ENCODE measurements at places on chromosomes 16 and 17.
A peak's percentile ranks its signal among the peaks of the same experiment; 100 is the strongest.

DNA sequence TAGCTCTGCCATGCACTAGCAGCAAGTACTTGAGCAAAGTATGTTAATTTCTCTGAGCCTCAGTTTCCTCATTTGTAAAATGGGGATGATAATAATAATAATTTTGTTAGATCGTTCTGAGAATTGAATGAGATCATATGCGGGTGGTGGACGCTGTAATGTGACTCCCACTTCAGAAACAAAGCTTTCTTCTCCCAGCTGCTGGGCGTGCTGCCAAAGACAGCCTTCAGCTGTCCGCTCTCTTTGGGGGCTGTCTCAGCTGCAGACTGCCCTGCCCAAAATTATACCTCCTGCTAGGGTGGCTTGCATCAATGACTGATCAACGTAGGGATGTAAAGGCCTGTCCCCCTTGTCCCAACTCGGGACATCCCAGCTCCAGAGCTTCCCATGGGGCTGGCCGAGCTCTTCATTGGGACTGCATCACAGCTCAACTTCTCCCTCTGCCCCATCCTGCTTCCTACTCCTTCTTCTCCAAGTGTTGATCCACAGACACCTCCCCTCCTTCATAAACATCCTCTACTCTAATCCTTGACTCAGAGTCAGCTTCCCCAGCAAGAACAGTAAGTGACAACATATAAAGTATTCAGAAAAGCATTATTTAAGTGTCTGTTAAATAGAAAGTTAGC lies 30.7 kb upstream of the CDH5 start:
- no peak for DNase-seq

DNA sequence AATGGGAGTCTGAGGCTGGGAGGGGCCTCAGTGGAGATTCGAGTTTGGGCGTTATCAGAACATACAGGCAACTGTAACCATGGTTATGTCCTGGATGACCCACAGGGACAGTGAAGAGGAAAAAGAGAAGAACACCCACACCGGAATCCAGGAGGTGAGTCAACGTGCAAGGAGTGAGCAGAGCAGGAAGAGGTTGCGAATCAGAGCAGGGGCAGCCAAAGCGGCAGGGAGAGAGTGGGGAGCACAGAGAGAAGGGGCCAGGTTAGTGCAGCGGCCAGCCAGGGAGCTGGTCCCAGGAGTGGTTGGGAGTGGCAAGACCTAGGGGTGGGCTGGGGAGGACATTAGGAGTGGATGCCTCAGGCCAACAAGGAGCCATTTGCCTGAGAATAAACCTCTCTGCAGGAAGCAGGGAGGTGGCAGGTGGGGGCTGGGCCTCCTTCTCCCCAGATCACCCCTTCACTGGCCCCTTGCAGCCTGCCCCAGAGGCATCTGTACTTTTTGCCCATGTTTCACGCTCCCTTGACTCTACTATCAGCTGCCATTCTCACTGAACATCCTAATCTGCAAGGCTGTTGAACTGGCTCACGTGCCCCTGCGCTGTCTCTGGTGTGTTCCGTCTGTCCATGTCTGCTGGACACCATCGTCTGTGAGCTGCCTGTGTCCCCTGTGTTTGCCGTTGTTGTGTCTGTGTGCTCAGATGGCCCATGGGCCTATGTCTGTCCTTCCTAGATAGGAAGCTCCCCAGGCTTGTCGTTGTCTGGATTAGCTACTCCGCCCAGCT lies 5.1 kb downstream of the KRT13 start:
- DNase-seq = no peak

- DNase-seq = no peak
These were observed 4.0 kb downstream of the C1QBP start for GRCh38 chr17:5434984-5435383.

- no peak for DNase-seq
These were observed 4.2 kb upstream of the NTN3 start for GRCh38 chr16:2466667-2467527.

GRCh38 chr16:49593424-49594040 lies 219.9 kb downstream of the C16orf78 start:
- DNase-seq = no peak

- DNase-seq = no peak
These were observed 32.6 kb downstream of the MED13 start for GRCh38 chr17:62032480-62032879.

DNA sequence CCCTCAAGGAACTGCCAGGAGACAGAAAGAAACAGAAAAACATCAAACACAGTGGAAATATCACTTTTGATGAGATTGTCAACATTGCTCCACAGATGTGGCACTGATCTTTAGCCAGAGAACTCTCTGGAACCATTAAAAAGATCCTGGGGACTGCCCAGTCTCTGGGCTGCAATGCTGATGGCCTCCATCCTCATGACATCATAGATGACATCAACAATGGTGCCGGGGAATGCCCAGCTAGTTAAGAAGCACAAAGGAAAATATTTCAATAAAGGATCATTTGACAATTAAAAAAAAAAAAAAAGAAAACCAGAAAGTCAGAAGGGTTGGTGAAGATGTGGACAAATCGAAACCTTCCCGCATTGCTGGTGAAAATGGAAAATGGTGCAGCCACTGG lies 14.9 kb upstream of the CHMP6 start:
- DNase-seq = no peak

DNA sequence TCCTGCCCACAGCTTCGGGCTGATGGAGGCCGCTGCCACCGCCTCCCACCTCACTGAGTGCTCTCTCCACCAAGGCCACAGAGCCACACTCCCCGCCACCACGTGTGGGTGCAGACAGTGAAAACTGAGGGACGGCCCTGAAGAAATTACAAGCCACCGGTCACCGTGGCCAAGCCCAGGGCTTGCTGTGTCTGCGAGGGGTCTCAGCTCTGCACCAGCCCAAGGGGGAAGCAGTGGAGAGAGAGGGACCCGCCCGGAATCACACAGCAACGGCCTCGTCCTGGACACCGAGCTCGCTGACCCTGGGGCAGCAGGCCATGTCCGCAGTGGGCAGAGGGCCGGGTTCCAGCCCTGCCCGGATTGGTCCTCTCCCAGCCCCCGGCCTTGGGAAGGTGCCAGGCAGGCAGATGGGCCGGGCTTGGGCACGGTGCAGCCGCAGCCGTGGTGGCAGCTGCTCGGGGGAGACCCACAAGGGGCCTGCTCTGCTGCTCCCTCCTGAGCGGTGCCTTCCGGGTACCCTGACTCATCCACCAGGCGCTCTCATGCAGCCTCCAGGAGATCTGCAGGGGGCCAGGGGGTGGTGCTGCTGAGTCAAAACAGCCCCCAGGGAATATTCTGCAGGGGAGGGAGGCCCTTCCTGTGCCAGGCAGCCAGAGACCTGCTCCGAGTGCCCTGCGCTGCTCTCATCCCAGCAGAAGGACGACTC lies 52.0 kb downstream of the CBFA2T3 start:
- DNase-seq = peak; percentile 58

- DNase-seq = no peak
These were observed 42.0 kb upstream of the XYLT1 start for GRCh38 chr16:17512636-17513220.

- DNase-seq = no peak
These were observed 460.4 kb downstream of the SLC39A11 start for GRCh38 chr17:72631949-72632684.

GRCh38 chr16:54052271-54052670 lies 234.3 kb downstream of the IRX3 start:
- DNase-seq = no peak

GRCh38 chr16:2531371-2531695 lies at the start of gene CEMP1:
Gene CEMP1 (minus strand): TSS chr16:2531408. CDS start chr16:2531073, 335 bp downstream.
- no peak for DNase-seq

- no peak for DNase-seq
These were observed 182.3 kb downstream of the TMEM132E start for GRCh38 chr17:34761646-34762045.
